ENCODE measurements at places on chromosomes 5 and 9.

- no peak for DNase-seq
These were observed 306.6 kb upstream of the KIF2A start for GRCh38 chr5:61999371-61999770.

DNA sequence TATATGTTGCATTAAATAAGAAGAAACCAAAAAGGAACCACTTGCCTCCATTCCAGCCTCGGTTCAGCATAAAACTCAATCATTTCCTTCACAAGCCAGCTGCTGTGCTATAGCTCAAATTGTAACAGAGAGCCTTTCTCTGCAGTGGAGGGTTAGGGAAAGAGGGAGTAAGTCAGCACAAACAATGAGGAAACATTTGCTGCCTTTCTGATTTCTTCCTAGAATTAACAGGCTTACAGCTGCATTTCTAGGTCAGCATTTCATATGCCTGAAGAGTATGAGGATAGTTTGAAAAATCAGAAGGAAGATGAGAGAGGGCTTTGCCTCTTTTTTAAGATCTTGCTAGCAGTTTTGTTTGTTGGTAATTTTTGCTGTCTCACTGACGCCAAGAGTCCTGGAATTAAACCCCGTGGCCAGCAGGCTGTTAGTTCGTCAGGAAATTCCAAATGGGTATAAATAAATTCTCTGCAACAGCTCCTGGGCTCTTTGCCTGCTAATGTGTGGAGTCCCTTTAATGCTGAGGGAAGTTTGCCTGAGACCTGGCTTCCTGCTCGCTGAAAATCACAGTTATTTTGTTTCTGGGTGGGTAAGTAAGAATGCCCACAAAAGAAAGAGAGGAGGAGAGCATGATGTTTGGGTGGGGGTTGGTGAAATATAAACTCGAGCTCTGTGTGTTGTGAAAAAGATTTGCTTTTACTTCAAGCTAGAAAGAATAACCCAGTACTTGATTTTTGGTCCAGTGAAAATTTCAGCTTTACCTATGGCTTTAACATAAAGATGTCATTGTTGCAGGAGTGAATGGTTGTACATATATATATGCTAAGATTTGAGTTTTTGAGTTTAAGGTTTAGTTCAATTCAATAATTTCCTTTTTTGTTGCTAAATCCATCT is 148.1 kb upstream of the DMRT1 start:
- DNase-seq = no peak

- no peak for DNase-seq
These were observed 10.3 kb upstream of the ABL1 start for GRCh38 chr9:130824643-130825350.

DNA sequence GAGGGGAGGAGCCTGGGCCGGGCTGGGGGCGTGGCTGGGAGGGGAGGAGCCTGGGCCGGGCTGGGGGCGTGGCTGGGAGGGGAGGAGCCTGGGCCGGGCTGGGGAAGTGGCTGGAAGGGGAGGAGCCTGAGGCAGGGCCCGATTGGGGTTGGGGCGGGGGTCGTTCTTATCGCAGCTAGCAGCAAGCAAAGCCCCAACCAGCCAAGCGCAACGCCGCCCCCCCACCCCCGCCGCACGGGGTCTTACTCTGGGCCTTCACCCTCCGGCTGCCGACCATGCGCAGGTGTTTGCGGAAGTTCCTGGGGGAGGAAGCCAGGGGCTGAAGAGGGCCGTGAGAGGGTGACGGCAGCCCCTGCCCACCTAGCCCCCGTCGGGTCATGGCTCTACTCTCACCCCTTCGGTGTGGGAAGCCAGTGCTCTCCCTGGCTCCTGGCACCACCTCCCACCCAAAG is 5.0 kb downstream of the NSMF start:
- DNase-seq = no peak

DNA sequence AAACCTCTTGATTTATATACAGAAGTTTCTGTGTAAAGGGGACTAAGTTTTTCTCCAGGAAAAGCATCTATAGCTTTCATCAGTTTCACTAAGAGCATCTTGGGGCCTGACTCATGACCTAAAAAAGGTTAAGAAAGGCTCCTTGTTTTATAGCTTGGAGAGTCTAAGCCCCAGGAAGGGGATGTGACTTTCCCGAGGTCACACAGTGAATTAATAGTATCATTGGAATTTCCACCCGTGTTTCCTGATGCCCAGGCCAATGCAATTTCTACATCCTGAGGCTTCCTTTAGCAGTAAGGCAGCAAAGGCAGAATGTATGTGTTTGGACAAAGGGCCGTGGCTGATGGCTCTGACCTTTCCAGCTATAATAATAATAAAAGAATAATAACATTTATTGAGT is 8.6 kb downstream of the MORN5 start:
- DNase-seq = no peak

DNA sequence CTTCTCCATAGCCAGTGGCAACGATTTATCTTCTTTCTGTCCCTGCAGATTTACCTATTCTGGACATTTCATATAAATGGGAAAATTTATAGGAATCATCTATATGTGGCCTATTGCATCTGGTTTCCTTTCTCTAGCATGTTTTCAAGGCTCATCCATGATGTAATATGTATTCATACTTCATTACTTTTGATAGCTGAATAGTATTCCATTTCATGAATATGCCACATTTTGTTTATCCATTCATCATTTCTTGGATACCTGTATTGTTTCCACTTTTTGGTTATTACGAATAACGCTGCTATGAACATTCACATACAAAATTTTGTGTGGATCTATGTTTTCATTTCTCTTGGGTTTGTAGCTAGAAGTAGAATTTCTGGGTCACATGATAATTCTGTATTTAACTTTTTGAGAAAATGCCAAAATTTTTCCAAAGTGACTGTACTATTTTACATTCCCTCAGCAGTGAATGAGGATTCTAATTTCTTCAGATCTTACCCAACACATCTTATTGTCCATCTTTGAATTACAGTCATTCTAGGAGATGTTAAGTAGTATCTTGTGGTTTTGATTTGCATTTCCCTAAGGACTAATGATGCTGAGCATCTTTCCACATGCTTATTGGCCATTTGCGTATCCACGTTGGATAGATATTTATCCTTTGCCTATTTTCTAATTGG is 3.6 kb downstream of the IARS1 start:
- no peak for DNase-seq

DNA sequence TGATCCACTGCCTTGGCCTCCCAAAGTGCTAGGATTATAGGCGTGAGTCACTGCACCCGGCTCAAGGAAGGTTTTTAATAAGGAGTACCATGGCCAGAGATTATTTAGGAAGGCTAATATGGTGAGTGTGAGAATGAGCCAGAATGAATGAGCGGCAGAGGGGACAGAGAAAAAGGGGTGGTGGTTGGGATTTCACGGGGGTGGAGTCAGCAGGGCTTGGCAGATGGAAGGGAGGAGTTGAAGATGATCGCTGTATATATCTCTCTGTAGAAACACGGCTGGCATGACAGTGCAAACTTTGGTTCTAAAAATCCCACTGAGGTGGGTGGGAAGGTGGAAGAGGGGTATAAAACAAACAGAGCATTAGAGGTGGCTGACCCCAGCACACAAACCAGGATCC is 176.7 kb upstream of the TBC1D2 start:
- DNase-seq = no peak

- DNase-seq = no peak
These were observed 479.3 kb downstream of the ARHGEF28 start for GRCh38 chr5:74105126-74105780.

DNA sequence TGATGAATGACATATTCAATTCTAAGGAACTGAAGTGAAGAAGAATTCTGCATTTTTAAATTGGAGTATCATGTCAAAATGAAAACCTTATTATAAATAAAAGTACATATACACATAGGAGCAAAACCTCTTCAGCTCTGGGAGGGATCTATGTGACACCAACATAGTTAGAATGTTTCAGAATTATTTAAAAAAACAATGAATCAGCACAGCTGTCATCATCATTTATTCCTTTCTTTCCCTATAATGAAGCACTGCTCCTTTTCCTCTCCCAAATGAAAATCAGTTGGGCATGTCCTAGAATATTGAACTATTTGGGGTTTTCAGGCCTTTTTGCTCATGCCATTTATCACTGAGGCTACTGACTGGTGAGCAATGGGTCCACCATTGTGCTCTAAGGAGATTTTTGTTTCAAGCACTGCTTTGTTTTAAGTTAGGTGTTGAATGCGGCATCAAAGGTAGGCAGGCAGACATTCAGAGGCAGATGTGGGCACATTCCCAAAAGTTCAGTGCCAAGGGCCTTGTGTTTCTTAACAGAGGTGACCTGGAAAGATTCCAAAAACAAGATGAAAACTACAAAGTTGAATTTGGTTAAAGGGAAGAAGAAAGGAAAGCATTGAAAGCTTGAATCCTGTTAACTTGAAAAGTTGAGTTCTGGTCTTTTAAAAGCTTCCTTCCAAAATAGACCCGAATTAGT is 126.4 kb upstream of the ADAMTSL1 start:
- DNase-seq = no peak

GRCh38 chr9:6689893-6690674 is 44.6 kb upstream of the GLDC start:
- DNase-seq = no peak

- DNase-seq = no peak
These were observed 14.0 kb downstream of the PDGFRB start for GRCh38 chr5:150141544-150142184.

DNA sequence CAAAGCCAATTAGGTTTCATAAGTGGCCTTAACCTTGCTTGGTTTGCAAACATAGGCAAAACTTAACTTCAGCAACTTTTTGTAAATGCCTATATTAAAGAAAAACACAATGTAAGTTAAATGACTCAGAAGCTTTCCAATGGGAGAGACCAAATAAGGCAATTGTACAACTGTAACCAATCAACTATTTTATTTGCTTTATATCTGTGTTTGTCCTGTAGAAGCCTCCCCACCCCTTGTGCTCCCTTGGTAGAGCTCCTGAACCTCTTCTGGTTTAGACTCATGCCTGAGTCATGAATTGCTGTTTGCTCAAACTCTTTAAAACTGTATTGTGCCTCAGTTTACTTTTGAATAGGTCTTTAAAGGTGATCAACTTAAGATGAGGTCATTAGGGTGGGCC is 3.0 kb upstream of the C1QTNF3 start:
- DNase-seq = no peak

DNA sequence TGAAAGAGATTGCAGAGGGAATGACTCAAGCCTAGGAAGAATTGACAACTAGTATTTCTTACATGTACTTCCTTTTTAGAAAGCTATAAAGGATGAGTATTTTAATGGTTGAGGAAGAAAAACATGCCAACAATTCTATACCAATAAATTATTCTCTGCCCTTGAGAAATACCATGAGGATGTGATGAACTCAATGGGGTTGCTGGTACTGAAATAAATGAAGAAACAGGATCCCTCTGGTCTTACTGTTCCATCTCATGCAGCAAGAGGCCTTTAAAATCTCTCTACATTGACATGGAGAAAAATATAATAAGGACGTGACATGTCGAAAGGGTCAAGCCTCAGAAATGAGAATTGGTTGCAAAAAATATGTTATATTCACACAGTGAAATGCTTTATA is 477.3 kb downstream of the GABRG2 start:
- no peak for DNase-seq

DNA sequence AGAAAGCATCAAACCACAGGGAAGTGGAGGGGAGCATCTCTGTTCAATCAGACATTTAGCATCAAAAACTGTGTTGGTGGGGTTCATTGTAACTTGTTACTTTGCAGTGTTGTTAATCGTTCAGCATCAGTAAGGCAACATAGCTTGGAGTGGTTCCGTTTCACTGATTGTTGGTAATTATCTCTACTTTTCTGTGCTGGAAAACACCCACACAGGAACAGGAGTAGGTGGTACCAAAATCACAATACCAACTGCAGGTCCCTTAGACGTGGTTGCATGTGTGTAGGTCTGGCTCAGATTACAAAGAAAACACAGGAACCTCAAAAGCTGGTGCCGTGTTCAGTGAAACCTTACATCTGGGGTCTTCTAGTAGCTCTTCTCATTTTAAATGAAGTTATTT is 146.8 kb downstream of the RNF180 start:
- DNase-seq = no peak

DNA sequence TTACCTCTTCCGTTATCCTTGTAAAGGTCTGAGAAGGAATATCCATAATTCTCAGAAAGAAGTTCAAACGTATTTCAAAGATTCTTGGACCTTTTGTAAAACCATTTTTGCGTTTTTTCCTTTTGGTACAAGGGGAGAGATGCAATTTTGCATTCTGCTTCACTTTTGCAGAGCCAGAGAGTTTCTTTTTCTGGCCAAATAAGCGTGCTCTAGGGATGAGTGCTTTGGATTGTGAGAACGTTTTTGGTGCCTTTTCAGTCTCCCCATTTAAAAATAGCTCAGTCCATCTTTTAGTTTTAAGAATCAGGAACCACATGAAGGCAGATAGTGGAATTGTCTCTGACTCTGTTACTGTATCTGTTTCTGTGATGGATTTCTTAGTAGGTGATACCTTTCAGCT is 1.5 kb downstream of the ARHGAP26 start:
- no peak for DNase-seq

GRCh38 chr5:181173420-181174342 is 26.3 kb downstream of the OR2V2 start:
- DNase-seq = peak; percentile 88

- no peak for DNase-seq
These were observed 125.0 kb downstream of the TRIO start for GRCh38 chr5:14267991-14268708.

DNA sequence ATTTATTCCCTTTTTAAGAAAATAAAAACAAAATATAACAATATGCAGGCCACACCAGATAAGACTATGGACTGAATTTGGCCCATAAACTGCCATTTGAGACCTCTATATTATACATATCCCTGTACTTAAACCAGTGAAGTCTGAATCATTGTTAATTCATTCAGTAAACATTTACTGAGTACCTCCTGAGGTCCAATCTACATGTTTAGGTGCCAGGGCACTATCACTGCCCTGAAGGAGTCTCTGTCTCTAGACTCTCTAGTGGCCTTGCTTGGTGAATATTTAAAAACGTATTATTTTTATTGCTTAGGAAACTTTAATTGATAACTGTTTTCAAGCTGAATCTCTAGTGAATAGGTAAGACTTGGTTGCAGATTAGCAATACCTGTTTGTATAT is 74.7 kb upstream of the ELL2 start:
- DNase-seq = no peak

DNA sequence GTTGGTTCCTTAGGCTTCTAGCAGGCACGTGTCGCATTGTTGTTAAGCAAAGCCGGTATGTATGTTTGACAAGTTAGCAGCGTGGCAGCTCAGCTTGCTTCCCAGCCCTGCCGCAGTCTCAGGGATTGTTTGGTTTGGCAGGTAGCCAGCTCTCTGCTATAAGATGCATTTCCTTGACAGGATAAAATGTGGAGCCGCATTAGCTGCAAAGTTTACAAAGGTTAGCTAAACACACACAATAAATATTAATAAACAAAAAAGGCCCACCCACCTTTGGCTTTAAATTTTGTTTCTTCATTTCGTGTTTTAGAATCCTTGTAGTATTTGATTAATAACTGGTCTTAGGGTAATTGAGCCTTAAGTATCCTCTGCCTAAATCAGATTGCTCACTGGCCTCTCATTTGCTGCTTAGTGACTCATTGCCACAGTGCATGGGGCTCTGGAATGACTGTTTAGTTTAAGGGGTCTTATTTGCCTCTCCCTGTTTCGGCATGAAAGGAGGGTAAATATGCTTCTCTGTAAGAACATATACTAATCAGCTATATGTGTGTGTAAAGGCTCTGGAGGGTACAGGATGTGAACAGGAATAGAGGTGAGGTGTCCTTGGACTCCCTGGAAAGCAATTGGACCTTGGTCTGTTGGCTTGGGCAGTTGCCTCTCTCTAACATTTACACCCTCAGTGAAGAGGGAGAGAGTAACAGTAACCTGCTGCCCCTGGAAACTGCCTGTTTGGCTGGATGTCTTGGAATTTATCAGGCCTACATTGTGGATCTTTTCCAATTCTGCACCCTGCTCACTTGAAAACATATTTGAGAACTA is 122.0 kb downstream of the GDNF start:
- no peak for DNase-seq
